Right ventricle myocardium superior (tissue), 1 donor: ENCODE measurements at places on chromosomes 7 and 10.

DNA sequence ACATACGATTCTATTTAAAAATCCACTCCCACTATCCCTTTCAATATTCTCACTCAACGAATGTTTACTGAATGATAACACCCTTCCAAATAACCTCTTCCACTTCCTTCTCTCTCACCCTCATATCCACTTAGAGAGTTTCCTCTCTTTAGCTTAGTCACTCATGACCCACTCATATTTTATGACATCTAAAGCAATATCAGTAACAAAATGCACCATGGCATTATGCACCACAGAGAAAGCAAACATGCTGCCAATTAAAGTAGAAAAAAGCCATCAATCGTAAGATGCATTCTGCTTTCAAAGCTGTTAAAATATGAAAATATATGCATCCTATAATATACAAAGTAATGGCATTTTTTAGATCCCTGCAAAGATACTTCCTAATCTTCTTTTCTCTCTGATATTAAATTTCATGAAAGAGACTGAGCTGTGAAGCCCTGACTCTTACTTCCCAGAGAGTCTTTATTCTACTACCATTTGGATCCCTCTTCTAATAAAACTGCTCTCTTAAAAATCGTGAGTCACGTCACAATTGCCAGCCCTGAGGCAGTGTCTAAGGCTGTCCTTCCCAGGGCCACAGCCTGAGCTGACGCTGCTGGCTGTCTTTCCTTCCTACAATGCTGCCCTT is 283.0 kb upstream of the KLF6 start:
- DNase-seq, result no peak

- no peak for DNase-seq
Measured at GRCh38 chr7:73615886-73616285, 8.4 kb downstream of the MLXIPL start.

- DNase-seq, result no peak
Measured at GRCh38 chr10:131980761-131981428, 828 bp downstream of the BNIP3 start.

- no peak for DNase-seq
Measured at GRCh38 chr7:2737771-2738540, 50.0 kb downstream of the AMZ1 start.

GRCh38 chr10:99612167-99612831 is 7.9 kb downstream of the SLC25A28 start:
- no peak for DNase-seq

DNA sequence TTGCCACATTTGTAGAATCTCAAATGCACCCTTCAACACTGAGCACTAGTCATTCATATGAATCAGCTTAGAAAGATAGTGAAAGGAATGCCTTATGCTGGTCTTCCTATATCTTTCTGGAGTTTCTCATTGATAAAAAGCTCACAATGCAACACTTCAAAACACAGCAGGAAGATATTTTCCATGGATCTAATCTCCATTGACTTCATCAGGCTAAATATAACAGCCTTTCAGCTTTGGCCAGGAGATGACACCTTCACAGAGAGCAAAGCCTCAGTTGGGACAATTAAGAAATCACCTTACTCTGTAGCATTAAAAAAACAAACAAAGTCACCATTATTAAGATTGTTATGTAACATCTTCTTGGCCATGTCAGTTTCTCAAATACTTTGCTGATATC is 6.7 kb downstream of the NRP1 start:
- no peak for DNase-seq
